ENCODE measurements at places on chromosomes 6 and 20.

DNA sequence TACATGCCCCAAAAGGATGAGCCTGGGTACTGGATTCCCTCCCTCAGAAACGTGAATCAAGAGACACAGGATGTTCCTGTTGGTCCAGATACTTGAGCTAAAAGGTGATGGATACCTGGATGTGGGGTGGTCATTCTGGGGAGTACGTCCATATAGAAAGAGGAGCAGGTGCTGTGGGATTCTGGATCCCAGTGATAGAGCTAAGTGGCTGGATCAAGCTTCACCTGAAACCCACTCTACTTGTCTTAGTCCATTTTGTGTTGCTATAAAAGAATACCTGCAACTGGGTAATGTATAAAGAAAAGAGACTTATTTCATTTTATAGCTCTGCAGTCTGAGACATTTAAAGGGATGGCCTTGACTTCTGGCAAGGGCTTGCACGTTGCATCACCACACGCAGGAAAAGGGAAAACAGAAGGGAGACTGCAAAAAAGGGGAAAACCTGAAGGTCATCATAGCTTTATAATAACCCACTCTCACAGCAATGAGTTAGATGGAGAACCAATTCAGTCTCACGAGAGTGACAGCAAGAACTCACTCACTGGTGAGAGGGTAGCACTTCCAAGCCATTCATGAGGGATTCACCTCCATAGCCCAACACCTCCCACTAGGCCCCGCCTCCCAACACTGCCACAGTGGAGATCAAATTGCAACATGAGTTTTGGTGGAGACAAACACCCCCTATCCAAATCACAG, 31.2 kb downstream of the RIPOR3 start:
- no peak for DNase-seq

GRCh38 chr20:63574829-63575743, 1.0 kb upstream of the HELZ2 start:
- no peak for DNase-seq

GRCh38 chr6:150844371-150844770, 21.1 kb upstream of the MTHFD1L start:
- DNase-seq = no peak

DNA sequence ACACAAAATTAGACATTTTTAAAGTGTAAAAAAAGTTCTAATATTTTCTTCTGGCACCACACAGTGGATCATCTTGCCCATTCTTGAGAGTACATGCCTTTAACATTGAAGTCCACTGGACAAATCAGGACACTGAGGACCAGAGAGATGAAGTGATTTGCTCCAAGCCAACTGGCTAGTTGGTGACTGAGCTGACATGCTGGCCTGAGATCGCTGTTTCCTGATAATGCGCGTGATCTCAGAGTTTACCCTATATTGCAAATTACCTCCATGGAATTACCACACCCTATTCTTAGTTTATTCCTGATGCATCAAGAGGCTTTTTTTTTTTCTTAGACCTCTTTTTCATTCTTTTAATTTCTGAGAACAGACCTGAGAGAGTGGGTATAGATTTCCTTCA, 432.8 kb downstream of the CD83 start:
- DNase-seq = no peak
